Stimulated activated CD4-positive, alpha-beta T cell treated with anti-CD3 and anti-CD28 coated beads, Interleukin-1b, Interleukin-23, amount 100 ng/mL, for 24 hours (primary cell): ENCODE measurements at places on chromosomes 11 and 22.

- no peak for DNase-seq
These were observed 98.2 kb upstream of the CRYBB3 start for GRCh38 chr22:25101501-25101900.

DNA sequence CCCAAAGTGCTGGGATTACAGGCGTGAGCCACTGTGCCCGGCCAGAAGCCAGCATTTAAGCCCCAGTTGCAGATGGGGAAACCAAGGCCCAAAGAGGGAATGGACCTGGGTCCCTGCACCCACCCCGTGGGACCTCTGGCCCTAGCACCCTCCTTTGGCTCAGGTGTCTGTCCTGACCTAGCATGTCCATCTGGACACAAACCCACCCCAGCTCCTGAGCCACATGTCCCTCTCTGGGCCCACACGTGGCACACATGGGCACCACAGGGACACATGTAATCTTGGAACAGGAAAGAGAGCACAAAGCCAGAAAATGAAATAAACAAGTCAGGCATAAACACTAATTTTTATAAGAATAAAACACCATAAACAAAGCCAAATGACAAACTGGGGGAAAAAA is 9.6 kb downstream of the GGT5 start:
- DNase-seq: no peak

GRCh38 chr11:77444261-77444660 is 29.6 kb downstream of the PAK1 start:
- no peak for DNase-seq

- DNase-seq: no peak
These were observed 35.9 kb downstream of the RPL3 start for GRCh38 chr22:39283322-39284141.
